ENCODE measurements at places on chromosomes 13 and 19.

DNA sequence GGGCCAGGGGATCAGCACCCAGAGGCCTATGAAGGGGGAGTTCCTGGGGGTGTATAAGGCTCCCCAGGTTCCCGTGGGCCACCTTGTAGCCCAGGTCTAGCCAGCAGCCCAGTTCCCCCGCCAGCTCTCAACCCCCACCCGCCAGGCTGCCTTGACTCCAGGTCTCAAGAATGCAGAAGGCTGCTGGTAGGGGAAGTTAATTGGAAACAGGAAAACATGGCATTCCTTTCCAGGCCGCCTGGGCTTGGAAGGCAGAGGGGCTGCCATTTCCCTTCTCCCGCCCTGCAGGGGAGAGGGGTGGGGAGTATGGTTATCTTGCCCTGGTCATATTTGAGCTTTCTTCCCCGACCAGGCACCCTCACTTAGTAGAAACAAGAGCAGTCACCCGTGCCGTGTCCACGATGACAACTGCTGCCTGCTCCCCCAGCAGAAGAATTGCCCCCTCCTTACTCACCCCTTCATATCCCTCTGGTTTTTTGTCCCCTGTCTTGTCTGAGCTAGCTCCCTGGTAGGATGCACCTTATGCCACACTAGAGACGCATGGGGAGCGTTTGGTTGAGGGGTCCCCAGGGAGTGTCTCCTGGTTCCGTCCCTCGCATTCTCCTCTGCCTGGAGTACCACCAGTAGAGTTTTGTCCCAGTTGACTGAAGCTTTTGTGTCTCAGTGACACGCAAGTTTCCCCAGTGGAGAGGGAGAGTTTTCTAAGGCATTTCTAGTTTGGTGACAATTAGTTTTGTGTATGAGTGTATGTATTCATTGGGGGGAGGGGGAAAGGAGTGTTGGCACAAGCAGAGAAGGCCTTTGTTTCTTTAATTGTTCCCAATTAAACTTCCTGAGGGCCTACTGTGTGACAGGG, 4.5 kb downstream of the BICRA start:
- no peak for DNase-seq

DNA sequence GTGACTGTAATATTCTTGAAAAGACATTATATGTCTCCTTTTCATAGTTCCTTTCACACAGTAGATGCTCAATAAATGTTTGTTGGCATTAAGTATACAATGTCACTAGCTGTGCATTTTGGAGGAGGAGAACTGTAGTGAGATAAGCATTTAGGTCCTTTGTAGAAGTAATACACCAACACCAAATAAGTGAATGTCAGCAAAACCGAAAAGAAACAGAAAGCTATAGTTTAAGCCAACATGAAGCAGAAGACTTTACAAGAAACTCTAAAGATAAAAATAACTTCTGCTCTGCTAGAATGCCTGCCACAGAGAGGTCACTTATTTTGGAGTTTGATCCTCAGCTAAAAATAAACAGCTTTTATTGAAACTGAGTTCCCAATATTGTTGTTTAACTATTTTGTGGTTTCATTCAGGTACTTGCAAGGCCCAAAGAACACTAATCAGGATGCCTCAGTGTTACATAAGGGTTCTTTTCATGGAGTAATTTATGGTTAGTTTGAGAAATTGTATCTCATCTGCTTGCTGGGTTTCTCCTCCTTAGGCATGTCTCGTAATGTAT, 86.2 kb downstream of the STARD13 start:
- DNase-seq, result no peak

DNA sequence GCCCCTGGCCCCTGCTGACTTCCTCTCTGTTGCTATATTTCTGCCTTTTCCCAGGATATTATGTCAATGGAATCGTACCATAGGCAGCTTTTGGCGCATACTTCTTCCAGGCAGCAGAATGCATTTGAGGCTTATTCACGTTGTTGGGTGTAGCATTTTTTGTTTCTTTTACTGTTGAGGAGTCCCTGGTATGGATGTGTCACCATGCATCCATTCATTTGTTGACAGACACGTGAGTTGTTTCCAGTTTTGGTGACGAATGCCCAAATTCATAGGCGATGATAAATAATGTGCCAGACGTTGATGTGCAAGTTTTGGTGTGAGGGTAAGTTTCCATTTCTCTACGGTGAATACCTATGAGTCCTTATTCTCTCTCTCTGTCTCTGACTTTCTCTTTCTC, 5.0 kb downstream of the NFILZ start:
- no peak for DNase-seq

DNA sequence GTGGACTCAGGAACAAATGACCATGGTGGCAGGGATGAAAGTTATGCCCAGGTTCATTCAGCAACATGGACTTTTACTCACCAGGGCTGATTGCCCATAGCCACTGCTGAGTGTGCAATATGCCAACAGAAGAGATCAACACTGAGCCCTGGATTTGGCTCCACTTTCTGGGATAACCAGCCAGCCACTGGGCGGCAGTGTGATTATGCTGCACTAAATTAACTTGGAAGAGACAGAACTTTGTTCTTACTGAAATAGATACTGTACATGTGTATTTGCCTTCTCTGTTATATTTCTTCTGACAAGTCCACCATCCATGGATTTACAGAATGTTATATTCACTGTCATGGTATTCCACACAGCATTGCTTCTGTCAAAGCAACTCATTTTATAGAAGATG, 257.4 kb downstream of the TDRD3 start:
- no peak for DNase-seq

- DNase-seq, result no peak
Measured at GRCh38 chr13:21911646-21912298, 240.9 kb downstream of the FGF9 start.
